Stimulated activated CD4-positive, alpha-beta T cell treated with anti-CD3 and anti-CD28 coated beads, Interleukin-2, amount 100 ng/mL, for 24 hours (primary cell): ENCODE measurements at places on chromosomes 7 and 10.

DNA sequence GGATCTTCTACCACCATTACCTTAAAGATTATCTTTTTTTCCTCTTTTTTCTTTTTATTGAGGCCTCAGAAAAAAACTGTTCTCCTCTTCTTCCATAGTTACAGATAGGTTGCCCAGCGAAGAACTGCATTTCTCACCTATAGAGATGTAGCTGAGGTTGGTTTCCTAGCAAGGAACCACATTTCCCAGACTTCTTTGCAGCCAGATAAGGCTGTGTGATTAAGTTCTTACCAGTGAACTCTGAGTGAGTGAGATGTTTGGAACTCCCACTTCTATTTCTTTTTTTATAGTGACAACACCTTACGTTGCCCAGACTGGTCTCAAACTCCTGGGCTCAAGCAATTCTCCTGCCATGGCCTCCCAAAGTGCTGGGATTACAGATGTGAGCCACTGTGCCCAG, 5.9 kb upstream of the MCMBP start:
- no peak for DNase-seq

GRCh38 chr7:78090616-78091015, 292.0 kb downstream of the PHTF2 start:
- no peak for DNase-seq

- no peak for DNase-seq
These were observed 76.2 kb downstream of the CTBP2 start for GRCh38 chr10:125084191-125084613.

- no peak for DNase-seq
These were observed 317.8 kb upstream of the MTPN start for GRCh38 chr7:136294977-136295376.

DNA sequence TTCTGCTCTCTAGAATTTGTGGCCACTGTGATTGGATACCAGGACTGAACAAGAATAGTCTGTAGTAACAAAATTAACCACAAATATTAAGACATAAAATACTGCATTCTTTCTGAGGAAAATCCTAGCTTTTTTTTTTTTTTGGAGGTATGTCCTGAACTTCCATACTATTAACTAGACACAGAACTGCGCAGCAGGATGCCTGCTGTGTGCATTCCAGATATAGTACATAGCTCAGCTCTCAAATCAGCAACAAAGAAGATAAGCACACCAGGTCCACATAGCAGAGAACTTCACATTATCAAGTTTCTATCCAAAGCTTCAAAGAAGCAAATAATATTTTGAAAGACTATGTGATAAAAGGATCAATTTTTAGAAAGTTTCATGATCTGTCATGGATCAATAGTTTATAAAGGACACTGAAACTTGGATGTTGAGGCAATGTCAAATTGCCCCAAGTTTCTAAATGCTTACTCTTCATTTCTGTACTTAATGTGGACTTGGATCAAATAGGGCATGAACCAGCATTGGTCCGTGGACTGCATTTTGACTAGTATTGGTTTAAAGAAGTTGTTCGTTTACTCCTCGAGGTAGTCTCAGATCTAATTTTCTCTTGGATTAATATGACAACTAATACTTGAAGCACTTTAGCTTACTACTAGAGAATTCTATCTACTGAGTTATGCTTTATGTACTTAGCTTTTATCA, 15.4 kb downstream of the NAMPT start:
- DNase-seq = no peak

DNA sequence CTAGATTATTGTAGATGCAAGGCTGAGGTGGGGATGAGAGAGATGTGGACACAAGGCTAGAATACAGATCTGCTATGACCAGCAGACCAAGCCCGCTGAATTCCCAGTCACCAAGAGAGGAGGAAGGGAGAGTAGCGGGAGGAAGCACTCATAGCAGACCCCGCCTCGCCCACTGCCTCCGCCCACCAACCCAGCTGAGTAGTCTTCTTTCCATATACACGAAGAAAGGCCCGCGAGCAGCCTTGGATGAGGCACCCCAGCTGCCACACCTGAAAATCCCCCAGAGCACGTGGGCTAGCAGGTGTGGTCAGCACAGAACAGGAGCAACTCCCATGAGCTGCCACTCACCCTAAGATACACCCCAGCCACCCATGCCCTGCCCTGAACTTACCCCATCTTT, 7.9 kb upstream of the H2BK1 start:
- no peak for DNase-seq

DNA sequence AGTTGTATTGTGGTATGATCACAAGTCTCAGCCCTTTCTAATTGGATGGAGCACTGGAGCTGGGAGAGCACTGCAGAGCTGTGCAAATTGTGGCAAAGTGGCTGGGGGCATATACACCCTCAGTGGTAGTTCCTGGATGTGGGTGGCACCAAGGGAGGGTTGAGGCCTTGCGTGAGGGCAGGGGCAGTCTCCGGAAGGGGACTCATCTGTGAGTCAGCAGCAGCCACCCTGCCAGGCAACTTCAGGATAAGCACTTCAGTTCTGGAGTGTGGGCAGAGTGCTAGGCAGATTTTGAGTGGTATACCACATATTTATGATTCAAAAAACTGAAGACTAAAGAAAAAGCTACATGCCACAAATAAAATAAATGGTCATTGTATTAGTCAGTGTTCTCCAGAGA, 210.5 kb downstream of the ETV1 start:
- no peak for DNase-seq
